ENCODE measurements at places on chromosomes 12 and 14. TPM values are rescaled to one million over a fixed set of nuclear protein-coding genes. Genes with fewer than 3 reads are reported as not detected.

GRCh38 chr12:14824012-14824634, 10.1 kb upstream of the SMCO3 start:
- H3K4me3 ChIP-seq = no peak overlapping the region
- DNase-seq = no peak
- no peak overlapping the region for H3K27ac ChIP-seq
- H3K4me1 ChIP-seq = no peaks in the 10 kb centered on the region
- no peaks in the 10 kb centered on the region for H3K36me3 ChIP-seq
- peaks cover 1% of the 10 kb centered on the region for H3K27me3 ChIP-seq

- H3K27ac ChIP-seq = no peak overlapping the region
- no peak overlapping the region for H3K4me3 ChIP-seq
- H3K4me1 ChIP-seq = no peaks in the 10 kb centered on the region
Measured at GRCh38 chr14:81511111-81511904, 22.3 kb downstream of the SEL1L start.

DNA sequence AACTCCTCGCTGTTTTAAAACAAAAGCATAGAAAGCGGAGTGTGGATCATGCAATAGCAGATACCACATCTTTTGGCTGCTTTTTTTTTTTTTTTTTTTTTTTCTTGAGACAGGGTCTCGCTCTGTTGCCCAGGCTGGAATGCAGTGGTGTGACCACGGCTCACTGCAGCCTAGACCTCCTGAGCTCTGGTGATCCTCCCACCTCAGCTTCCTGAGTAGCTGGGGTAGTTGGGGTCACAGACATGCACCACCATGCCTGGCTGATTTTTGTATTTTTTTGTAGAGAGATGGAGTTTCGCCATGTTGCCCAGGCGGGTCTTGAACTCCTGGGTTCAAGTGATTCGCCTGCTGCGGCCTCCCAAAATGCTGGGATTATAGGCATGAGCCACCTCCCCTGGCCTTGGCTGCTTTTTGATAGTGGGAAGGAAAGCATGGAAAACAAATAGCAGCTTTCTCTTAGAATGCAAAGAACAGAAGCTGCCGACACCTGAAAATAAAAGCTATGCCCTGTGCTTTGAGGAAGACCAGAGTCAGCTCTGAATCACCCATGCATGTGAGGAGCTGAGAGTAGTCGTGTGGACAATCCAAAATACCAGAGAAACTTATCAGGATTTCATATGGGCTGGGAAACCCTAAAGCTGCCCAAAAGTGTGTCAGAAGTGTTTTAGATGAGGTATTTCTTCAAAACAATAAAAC, 3.6 kb upstream of the ELK3 start:
- no peaks in the 10 kb centered on the region for H3K4me1 ChIP-seq
- H3K36me3 ChIP-seq = no peaks in the 10 kb centered on the region
- H3K27me3 ChIP-seq = no peaks in the 10 kb centered on the region
- no peak overlapping the region for H3K4me3 ChIP-seq

The DPF3 gene
- polyA plus RNA-seq = 0.15 TPM

- peak overlapping the region; percentile 50 for H3K4me3 ChIP-seq
- no peaks in the 10 kb centered on the region for H3K36me3 ChIP-seq
- H3K27ac ChIP-seq = no peak overlapping the region
- DNase-seq = no peak
- H3K4me1 ChIP-seq = no peaks in the 10 kb centered on the region
- H3K27me3 ChIP-seq = no peaks in the 10 kb centered on the region
Measured at GRCh38 chr12:65741656-65742017, 82.6 kb upstream of the HMGA2 start.

- H3K27ac ChIP-seq = no peak overlapping the region
- no peak overlapping the region for H3K4me3 ChIP-seq
- H3K4me1 ChIP-seq = no peaks in the 10 kb centered on the region
- no peak for DNase-seq
Measured at GRCh38 chr12:75859868-75860267, 171.7 kb downstream of the PHLDA1 start.

DNA sequence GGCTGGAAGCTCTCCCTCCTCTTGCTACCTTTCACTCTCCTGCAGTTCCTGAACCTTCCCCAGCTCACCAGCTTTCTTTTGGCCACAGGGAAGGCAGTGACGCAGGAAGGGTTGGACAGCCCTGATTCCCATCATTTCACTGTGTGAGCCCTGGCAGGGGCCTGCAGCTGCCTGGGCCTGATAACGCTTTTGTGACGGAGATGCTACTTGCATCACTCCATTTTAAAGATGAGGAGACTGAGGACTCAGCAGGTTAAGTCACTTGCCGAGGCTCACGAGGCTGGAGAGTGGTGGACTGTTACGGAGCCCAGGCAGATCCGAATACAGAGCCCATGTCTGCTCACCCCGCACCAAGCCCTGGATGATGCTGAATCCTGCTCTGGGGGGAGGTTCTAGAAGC, 145.3 kb downstream of the RBM19 start:
- H3K4me1 ChIP-seq = no peaks in the 10 kb centered on the region
- no peak for DNase-seq
- no peaks in the 10 kb centered on the region for H3K27me3 ChIP-seq
- H3K4me3 ChIP-seq = no peak overlapping the region
- no peaks in the 10 kb centered on the region for H3K36me3 ChIP-seq

DNA sequence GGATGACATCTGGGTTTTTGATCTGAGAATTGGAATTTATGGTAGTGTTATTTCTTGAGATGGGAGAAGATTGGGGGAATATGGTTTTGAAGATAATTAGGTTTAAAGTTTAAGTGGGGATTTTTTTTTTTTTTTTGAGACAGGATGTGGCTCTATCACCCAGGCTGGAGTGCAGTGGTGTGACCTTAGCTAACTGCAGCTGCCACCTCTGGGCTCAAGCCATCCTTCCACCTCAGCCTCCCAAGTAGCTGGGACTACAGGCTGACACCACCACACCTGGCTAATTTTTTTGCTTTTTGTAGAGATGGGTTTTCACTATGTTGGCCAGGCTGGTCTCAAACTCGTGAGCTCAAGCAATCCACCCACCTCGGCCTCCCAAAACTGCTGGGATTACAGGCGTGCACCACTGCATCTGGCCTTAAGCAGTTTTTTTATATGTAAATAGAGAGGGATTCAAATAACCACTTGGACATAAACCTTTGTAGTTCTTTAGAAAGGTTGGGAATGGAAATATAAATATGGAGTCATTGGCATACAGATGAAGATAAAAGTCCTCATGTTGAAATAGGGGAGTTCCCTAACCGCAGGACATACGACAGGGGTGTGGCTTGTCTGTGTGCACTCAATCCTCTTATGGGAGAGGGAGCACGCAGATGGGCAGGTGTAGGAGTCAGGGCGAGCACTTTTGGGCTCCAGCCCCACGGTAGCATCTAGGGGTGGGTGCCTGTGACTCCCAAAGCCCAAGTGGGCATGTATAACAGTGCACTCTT, 4.7 kb downstream of the LIN52 start:
- H3K4me3 ChIP-seq = no peak overlapping the region
- H3K4me1 ChIP-seq = no peaks in the 10 kb centered on the region
- no peaks in the 10 kb centered on the region for H3K36me3 ChIP-seq
- no peak for DNase-seq
- no peak overlapping the region for H3K27ac ChIP-seq

DNA sequence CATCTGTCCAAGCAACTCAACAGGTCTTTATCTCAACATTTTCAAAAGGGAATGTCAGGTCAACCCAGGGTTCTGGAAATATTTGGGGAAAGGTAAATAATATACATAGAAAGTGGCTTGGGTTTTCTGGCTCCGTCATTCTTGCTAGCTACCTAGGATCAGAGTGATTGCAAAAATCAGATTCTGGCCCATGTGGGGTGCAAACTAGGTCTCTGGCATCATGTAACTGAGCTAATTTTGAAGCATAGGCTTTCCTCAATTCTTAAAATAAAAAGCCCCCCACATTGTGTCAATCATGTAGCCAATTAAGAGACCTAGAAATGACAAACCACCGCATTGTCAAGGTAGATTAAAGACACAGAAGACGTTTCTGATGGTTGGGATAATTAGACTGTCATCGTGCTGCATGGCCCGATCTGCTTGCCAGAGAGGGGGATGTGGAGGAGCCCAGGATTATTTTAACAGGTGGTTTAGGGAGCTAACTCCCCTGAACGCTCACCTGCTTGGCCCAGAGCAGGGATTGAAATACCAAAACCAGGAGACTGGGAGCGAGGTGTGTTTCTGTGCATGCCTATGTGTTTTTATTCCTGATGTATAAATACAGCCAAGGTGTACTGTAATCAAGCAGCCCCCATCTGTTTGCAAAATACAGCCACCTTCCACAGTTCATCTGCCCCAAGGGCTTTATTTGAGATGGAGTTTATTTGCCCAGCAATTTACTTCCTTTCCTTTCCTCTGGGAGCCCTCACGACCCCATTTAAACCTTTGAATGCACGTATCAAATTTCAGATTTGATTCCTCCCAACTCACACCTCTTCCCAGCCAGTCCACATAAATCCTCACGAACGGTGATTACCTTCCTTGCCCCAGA, 189.5 kb downstream of the TTC8 start:
- no peak overlapping the region for H3K4me3 ChIP-seq
- no peaks in the 10 kb centered on the region for H3K36me3 ChIP-seq
- no peaks in the 10 kb centered on the region for H3K4me1 ChIP-seq
- no peak for DNase-seq
- no peak overlapping the region for H3K27ac ChIP-seq

The IL31 gene
- not detected for polyA plus RNA-seq

GRCh38 chr12:103924761-103925641, 5.2 kb upstream of the HSP90B1 start:
- no peak overlapping the region for H3K27ac ChIP-seq
- no peaks in the 10 kb centered on the region for H3K27me3 ChIP-seq
- H3K36me3 ChIP-seq = no peaks in the 10 kb centered on the region
- H3K4me3 ChIP-seq = no peak overlapping the region

The ARHGAP9 gene
- 21.2 TPM for polyA plus RNA-seq

DNA sequence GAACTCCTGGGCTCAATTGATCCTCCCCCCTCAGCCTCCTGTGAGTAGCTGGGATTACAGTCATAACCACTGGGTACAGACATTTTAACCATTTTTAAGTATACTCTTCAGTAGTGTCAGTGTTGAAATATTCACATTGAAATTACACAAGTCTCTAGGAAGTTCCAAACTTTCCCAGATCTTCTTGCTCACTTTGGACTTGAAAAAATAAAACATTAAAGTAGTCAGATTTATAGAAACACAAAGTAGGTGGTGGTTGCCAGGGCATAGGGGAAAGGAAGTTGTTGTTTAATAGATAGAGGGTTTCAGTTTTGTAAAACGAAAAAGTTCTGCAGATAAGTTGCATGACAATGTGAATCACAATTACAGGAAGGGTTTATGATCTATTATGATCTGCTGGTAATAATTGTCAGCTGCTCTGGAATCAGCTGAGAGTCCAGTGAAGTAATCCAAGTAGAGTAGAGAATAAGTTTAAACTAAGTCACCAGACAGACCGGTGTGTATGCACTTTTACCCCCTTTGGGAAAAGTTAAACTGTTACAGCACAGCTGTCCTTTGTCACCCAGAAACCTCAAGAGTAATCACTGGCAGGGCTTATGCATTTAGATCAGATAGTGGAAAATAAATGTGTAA, 27.4 kb downstream of the PCNX1 start:
- no peak for DNase-seq
- no peak overlapping the region for H3K4me3 ChIP-seq
- no peak overlapping the region for H3K27ac ChIP-seq
- H3K27me3 ChIP-seq = no peaks in the 10 kb centered on the region
- H3K36me3 ChIP-seq = no peaks in the 10 kb centered on the region

The KERA gene
- polyA plus RNA-seq = not detected

- H3K4me3 ChIP-seq = no peak overlapping the region
- H3K4me1 ChIP-seq = peaks cover 3% of the 10 kb centered on the region
- no peak overlapping the region for H3K27ac ChIP-seq
- peaks cover 1% of the 10 kb centered on the region for H3K36me3 ChIP-seq
- no peaks in the 10 kb centered on the region for H3K27me3 ChIP-seq
- DNase-seq = no peak
Measured at GRCh38 chr12:64729909-64730587, 29.2 kb downstream of the GNS start.

The SOAT2 gene
- polyA plus RNA-seq = 1.5 TPM
